Endothelial cell (in vitro differentiated cells): ENCODE measurements at places on chromosomes 1 and 21. TPM values are rescaled to one million over a fixed set of nuclear protein-coding genes. Genes with fewer than 3 reads are reported as not detected.
A peak's percentile ranks its signal among the peaks of the same experiment; 100 is the strongest.

LYST gene
- total RNA-seq, result 7.4 TPM

C1orf141 gene
- not detected for total RNA-seq

CSDE1 gene
- total RNA-seq, result 538 TPM

PAFAH2 gene
- total RNA-seq, result 13.4 TPM

- H3K4me3 ChIP-seq, result no peak overlapping the region
- H3K27me3 ChIP-seq, result peaks cover 6% of the 10 kb centered on the region
- no peak overlapping the region for H3K27ac ChIP-seq
- DNase-seq, result no peak
- peaks cover 17% of the 10 kb centered on the region for H3K4me1 ChIP-seq
Measured at GRCh38 chr21:41750051-41750450, 16.8 kb downstream of the RIPK4 start.

DNA sequence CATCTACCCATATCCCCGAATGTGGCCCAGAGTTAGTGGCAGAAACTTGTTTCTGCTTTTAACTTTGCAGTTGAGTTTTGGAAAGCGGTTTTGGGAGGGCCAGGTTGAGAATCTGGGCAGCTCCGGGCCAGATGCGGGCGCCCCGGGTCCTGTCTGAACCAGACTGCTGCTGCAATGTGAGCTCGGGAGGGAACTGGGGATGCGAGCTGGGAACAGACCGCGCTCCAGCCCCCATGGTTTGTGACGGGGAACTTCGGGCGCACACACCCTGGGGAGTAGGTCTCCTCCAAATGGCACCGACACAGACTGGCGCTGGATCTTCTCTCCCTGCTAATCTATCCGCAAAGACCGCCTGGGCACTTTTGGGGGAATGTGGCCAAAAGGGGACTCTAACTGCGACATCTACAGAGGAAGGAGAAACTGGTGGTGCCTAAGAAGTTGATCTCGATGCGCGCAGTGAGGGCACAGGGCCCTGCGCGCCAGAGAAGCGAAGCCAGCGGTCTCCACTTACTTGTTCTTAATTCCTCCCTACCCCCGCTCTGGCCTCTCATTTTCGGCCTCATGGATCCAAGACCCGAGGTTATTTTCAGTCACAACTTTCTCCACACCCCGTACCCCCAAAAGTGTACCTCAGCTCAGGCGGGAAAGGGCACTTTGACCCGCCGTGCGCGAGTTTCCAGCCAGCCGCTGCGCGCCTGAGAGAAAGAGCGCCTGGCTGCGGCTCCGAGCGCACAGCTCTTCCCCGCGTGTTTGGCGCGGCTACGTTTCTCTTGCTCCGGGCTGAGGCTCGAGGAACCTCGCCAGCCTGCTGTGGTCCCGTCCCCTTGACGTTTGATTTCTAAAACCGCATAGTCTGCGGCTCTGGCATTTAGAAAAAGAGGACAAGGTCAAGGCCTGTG lies 411.0 kb upstream of the ESRRG start:
- peak; percentile 31 for DNase-seq
- no peaks in the 10 kb centered on the region for H3K36me3 ChIP-seq
- peaks cover 41% of the 10 kb centered on the region for H3K4me1 ChIP-seq
- peaks cover 42% of the 10 kb centered on the region for H3K27me3 ChIP-seq
- H3K4me3 ChIP-seq, result peak overlapping the region; percentile 80

DNA sequence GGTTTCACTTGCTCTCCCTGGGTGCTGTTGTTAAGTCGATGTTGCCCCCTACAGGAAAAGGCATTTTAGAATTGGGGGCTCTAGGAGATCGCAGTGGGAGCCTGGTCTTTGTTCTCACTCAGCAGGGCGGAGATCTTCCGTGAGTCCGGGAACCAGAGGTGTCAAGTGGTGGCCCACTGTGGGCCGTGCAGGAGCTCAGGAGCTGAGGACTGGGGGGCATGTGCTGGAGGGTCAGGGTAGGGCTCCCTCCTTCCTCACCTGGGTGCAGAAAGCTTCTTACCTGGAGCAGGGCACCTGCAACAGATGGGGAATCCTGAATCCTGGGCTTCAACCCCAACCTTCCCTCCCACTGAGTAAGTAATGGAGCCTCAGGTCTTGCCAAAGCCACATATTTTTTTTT lies 392.7 kb downstream of the NPHP4 start:
- peaks cover 2% of the 10 kb centered on the region for H3K27me3 ChIP-seq
- no peak for DNase-seq
- no peak overlapping the region for H3K4me3 ChIP-seq
- peaks cover 2% of the 10 kb centered on the region for H3K4me1 ChIP-seq

GRCh38 chr1:237139732-237140131 lies 97.7 kb downstream of the RYR2 start:
- H3K36me3 ChIP-seq, result peaks cover under 1% of the 10 kb centered on the region
- H3K27me3 ChIP-seq, result peaks cover 2% of the 10 kb centered on the region
- H3K27ac ChIP-seq, result no peak overlapping the region

GRCh38 chr1:10319750-10320149 lies 79.1 kb upstream of the PGD start:
- no peaks in the 10 kb centered on the region for H3K27me3 ChIP-seq
- DNase-seq, result no peak
- peaks cover 12% of the 10 kb centered on the region for H3K36me3 ChIP-seq
- no peak overlapping the region for H3K27ac ChIP-seq

DNA sequence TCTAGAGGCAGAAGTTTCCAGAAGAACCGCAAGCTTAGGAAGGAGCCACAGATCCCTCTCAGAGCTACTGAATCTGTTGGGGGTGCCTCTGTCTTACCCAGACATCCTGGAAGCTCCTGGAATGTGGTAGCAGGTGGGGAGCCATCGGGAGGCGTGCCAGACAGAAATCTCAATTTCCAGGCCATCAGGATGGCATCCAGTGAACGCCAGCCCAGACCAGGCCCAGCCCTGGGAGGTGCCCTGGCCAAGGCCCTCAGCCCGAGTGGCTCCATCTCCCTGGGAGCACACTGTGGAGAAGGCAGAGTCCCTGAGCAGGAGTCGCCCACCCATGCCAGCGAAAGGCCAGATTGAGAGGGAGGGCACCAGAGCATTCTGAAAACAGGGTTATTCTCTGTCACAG lies 2.5 kb downstream of the ABCA4 start:
- H3K27me3 ChIP-seq, result peaks cover 23% of the 10 kb centered on the region
- no peaks in the 10 kb centered on the region for H3K36me3 ChIP-seq
- H3K27ac ChIP-seq, result no peak overlapping the region
- H3K4me3 ChIP-seq, result no peak overlapping the region
- peaks cover 50% of the 10 kb centered on the region for H3K4me1 ChIP-seq

GRCh38 chr1:67535474-67535873 lies 105.3 kb upstream of the SERBP1 start:
- H3K4me1 ChIP-seq, result peaks cover 3% of the 10 kb centered on the region
- peaks cover 9% of the 10 kb centered on the region for H3K27me3 ChIP-seq
- no peak overlapping the region for H3K27ac ChIP-seq
- peak; percentile 85 for DNase-seq
- no peak overlapping the region for H3K4me3 ChIP-seq
- H3K36me3 ChIP-seq, result no peaks in the 10 kb centered on the region

DNA sequence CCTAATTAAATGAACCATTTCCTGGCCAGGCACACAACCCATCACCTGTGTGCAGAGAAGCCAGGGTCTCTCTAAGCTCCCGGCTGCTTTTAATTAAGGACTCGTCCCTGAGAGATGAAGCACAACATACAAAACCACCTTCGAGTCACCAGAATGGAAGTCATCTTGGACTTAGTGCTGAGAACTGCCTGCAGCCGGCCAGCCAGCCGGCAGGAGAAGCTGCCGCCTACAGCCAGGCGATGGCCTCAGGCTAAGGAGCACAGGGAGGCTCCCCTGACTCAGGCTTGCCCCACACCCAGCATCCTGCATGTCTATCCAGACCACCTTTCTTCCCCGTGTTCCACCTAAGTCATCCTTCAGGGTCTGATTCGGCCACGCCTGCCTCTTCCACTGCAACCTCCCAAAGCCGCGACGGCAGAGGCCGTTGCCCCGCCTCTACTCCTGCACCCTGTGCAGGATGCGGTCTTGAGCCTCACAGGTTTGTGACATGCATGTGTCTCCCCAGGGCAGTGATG lies 83.6 kb downstream of the SLC66A1 start:
- H3K4me1 ChIP-seq, result peaks cover 3% of the 10 kb centered on the region
- peaks cover 4% of the 10 kb centered on the region for H3K27me3 ChIP-seq
- no peak for DNase-seq

DNA sequence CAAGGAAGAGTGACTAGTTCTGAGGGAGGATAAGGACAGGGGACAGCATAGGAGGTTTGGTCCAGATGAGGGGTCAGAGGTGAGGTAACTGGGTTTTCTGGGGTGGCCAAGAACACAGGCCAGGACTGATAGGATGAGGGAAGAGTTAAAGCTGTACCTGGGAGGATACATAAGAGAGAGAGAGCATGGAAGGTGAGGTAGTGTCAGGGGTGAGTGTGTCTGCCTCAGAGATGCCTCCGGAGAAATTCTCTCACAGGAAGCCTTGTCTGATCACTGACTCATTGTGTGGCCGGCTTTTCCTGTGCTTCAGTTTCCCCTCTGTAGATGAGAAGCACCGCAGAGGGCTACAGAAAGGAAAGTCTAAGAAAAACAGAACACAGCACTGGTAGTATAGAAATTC lies 40.2 kb downstream of the FASLG start:
- H3K27ac ChIP-seq, result peak overlapping the region; percentile 97
- peak overlapping the region; percentile 29 for H3K4me3 ChIP-seq
- peak; percentile 35 for DNase-seq
- H3K27me3 ChIP-seq, result peaks cover 4% of the 10 kb centered on the region
- peaks cover 4% of the 10 kb centered on the region for H3K36me3 ChIP-seq

GRCh38 chr1:205344066-205344928 lies 12.4 kb downstream of the KLHDC8A start:
- peaks cover 29% of the 10 kb centered on the region for H3K4me1 ChIP-seq
- no peaks in the 10 kb centered on the region for H3K36me3 ChIP-seq
- peaks cover 11% of the 10 kb centered on the region for H3K27me3 ChIP-seq
- H3K4me3 ChIP-seq, result no peak overlapping the region
- H3K27ac ChIP-seq, result no peak overlapping the region

DNA sequence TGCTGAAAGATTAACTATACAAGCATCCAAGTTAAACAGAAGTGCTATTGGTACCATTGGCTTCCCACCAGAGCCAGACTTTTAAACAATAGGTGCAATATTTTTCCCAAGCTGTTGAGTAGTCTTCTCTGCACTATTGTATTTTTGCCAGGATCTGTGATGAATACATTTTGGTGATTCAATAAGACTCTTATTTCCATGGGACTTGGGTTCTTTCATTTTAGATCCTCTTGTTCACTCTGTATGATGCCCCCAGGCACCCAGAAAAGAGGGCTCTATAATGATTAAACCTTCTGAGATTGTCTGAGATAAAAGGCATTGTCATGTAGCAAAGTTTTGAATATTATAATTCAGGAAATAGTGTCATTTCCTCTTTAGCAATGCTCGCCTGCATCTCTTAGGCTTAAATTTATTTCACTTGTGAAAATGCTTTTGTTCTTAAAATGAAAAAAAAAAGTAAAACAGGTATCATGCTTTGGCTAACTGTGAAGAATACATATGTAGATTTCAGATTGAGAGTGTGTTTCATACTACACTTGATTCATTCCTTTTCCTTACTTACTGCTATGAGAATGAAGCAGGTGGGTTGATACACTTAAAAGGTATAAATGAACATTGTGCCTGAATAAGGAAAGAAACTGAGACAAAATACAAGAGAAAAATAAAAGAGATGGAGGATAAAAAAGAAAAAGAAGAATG lies 275.0 kb downstream of the HMCN1 start:
- no peak overlapping the region for H3K4me3 ChIP-seq
- no peaks in the 10 kb centered on the region for H3K4me1 ChIP-seq
- H3K36me3 ChIP-seq, result no peaks in the 10 kb centered on the region
- H3K27me3 ChIP-seq, result no peaks in the 10 kb centered on the region

- no peak overlapping the region for H3K4me3 ChIP-seq
- H3K36me3 ChIP-seq, result peaks cover 10% of the 10 kb centered on the region
- no peak for DNase-seq
- peaks cover 5% of the 10 kb centered on the region for H3K27me3 ChIP-seq
- no peaks in the 10 kb centered on the region for H3K4me1 ChIP-seq
Measured at GRCh38 chr1:30452925-30453324, 270.5 kb downstream of the MATN1 start.

- H3K4me1 ChIP-seq, result no peaks in the 10 kb centered on the region
- no peak overlapping the region for H3K27ac ChIP-seq
- no peaks in the 10 kb centered on the region for H3K36me3 ChIP-seq
- DNase-seq, result no peak
- H3K27me3 ChIP-seq, result no peaks in the 10 kb centered on the region
Measured at GRCh38 chr1:72394457-72394856, 112.1 kb upstream of the NEGR1 start.

- no peak overlapping the region for H3K4me3 ChIP-seq
- no peaks in the 10 kb centered on the region for H3K4me1 ChIP-seq
- H3K27me3 ChIP-seq, result peaks cover 11% of the 10 kb centered on the region
- DNase-seq, result no peak
- H3K36me3 ChIP-seq, result no peaks in the 10 kb centered on the region
Measured at GRCh38 chr1:110600716-110601115, 5.4 kb downstream of the KCNA2 start.

GRCh38 chr21:34946916-34947534 lies 102.1 kb downstream of the RUNX1 start:
- no peaks in the 10 kb centered on the region for H3K27me3 ChIP-seq
- H3K36me3 ChIP-seq, result peaks cover 4% of the 10 kb centered on the region
- H3K4me3 ChIP-seq, result no peak overlapping the region
- no peaks in the 10 kb centered on the region for H3K4me1 ChIP-seq

GRCh38 chr21:41972511-41973205 lies 18.8 kb upstream of the C2CD2 start:
- no peaks in the 10 kb centered on the region for H3K36me3 ChIP-seq
- no peak overlapping the region for H3K4me3 ChIP-seq
- peaks cover 14% of the 10 kb centered on the region for H3K4me1 ChIP-seq
- DNase-seq, result no peak

DNA sequence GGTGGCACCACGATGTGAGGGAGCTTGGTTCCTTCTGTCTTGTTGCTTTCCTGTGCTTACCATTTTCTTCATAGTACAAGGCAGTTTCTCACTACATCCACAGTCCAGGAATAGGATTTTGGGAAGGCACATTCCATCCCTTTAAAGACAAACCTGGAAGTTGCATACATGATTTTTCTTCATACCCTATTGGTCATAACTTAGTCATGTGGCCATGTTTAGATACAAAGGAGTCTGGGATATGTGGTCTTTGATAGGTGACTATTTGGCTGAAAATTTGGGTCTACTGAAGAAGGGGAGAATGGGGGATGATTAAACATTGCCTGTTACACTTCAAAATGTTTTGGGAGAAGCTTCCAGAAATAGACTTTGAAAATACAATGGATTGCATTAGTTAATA lies 7.0 kb downstream of the DYRK1A start:
- no peak overlapping the region for H3K4me3 ChIP-seq
- no peak for DNase-seq
- H3K27me3 ChIP-seq, result peaks cover 3% of the 10 kb centered on the region

GRCh38 chr1:39858315-39858714 lies 25.0 kb downstream of the TRIT1 start:
- H3K4me1 ChIP-seq, result peaks cover 8% of the 10 kb centered on the region
- peaks cover 6% of the 10 kb centered on the region for H3K36me3 ChIP-seq
- no peaks in the 10 kb centered on the region for H3K27me3 ChIP-seq
- no peak for DNase-seq
- H3K4me3 ChIP-seq, result no peak overlapping the region

DNA sequence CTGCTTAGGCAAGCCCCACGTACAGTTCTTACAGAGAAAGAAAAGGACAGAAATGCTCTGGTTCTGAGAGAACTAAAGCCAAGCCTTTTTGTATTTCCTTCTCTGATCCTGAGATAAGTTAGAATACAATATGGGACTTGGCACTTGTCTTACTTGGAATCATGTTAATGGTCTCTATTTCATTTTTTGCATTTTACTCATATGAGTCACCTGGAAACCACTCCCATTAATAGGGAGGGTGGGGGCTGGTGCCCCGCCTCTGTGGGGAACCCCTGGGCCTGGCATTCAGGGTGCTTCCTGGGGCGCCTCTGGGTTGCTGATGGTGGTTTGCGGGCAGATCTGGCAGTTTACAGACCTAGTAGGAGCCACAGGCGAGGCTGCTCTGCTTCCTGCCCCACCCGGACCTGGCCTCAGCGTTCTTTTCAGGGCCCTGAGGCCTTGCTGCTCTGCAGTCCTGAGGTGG lies 26.7 kb downstream of the TSPAN2 start:
- no peak overlapping the region for H3K4me3 ChIP-seq
- no peak for DNase-seq
- no peak overlapping the region for H3K27ac ChIP-seq
- no peaks in the 10 kb centered on the region for H3K4me1 ChIP-seq
- peaks cover 14% of the 10 kb centered on the region for H3K36me3 ChIP-seq
